ENCODE measurements at places on chromosomes 13 and 19. TPM values are rescaled to one million over a fixed set of nuclear protein-coding genes. Genes with fewer than 3 reads are reported as not detected.

CGB5 gene
- total RNA-seq, result not detected

KLK8 gene
- not detected for total RNA-seq

TPRX2 gene
- not detected for total RNA-seq

DCT gene
- 0.43 TPM for total RNA-seq

RAB3D gene
- total RNA-seq, result 15.4 TPM

KCNRG gene
- 1.4 TPM for total RNA-seq

LGALS7B gene
- total RNA-seq, result not detected

ADGRE2 gene
- total RNA-seq, result not detected

ITGBL1 gene
- total RNA-seq, result not detected

- no peak for DNase-seq
Observed at GRCh38 chr13:30924721-30925120, 7.7 kb upstream of the TEX26 start.

GRCh38 chr13:46475541-46475991 lies 77.4 kb upstream of the LRCH1 start:
- DNase-seq, result no peak

- no peak for DNase-seq
Observed at GRCh38 chr19:40701758-40702157, 11.3 kb upstream of the NUMBL start.

DNA sequence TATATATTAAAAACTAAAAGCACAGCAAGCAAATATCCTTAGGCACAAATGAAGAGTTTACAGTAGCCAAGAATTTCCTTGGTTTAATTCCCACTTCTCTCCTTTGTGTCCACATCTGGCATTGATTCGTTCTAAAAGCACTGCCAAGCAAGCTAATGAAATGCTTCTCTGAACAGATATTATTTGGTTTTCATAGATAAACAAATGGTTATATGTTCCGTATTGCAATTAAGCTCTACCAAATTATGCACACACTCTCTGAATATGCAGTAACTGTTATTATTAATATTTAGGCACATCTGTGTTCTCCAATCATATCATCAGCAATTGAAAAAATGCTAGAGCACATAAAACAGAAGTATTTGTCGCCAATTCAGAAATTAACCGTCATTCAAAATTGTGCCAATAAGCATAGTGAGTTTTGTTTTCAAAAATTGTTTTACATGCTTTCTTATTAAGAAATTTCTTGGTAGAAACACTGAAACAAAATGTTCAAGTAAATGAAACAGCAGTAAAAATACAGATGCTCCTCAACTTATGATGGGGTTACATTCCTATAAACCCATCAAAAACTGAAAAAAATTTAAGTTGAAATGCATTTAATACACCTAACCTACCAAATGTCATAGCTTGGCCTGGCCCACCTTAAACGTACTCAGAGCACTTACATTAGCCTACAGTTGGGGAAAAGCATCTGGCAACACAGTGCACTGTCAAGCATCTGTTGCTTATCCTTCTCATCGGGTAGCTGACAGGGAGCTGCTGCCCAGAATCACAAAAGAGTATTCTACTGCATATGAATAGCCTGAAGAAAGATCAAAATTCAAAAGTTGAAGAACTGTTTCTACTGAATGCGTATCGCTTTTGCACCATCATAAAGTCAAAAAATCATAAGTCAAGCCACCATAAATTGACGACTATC lies 2134.7 kb downstream of the PCDH9 start:
- DNase-seq, result no peak

GRCh38 chr13:45468635-45469034 lies 3.9 kb downstream of the COG3 start:
- no peak for DNase-seq

GRCh38 chr13:79352107-79352506 lies 53.9 kb downstream of the RBM26 start:
- no peak for DNase-seq

GRCh38 chr19:7506385-7507328 lies 9.2 kb upstream of the ZNF358 start:
- peak; percentile 64 for DNase-seq

DNA sequence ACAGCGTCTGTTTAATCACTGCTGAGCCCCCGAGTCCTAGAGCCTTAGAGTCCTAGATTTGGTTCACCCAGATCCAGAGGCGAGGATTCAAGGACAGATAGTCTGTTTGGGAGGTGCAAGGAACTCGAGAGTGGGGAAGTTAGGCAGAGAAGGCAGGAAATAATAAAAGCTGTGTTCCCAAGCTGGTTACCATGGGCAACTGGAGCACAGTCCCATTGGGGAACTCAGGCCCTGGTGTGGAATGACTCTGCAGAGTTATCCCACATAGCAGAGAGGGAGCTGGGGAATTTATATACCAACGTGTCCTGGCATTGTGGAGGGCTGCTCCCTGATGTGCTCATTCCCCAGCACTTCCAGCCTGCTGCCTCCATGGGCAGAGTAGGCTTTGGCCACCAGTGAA lies 9.7 kb downstream of the IGSF23 start:
- DNase-seq, result no peak

DNA sequence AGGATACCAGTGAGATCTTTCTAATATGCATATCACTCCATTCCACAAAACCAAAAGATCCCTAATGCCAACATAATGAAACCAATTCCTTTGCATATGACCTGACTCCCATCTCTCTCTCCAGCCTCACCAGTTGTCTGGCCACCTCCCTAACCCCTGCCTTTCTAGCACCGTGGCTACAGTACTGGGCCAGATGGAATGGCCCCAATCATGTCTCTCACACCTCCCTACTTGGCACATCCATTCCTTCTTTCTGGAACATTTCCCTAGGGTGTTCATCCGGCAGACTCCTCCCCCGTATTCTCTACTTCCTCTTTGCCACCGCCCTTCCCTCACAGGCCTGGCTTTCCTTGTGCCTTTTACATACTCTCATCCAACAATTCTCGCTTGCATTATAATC lies 62.0 kb downstream of the GPALPP1 start:
- no peak for DNase-seq

- DNase-seq, result no peak
Observed at GRCh38 chr13:102726430-102726829, 31.6 kb upstream of the METTL21C start.

DNA sequence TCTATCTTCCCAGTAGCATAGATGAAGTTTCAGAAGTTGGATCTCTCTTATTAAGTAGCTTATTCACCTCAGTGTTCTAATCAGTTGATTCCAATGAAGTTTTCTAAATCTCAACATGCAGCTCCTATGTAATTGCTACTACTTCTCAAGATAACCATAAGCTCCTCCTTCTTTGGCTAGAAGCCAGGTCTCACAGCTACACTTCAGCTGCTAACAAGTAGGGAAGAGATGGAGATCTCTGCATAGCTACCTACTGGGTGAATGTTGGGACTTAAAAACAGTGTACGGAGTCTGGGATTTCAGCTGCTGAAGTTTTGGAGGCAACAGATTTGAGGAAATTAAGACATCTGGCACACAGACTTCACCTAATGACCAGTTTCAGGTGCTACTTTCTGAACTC lies 661.0 kb downstream of the SLITRK1 start:
- DNase-seq, result no peak

DNA sequence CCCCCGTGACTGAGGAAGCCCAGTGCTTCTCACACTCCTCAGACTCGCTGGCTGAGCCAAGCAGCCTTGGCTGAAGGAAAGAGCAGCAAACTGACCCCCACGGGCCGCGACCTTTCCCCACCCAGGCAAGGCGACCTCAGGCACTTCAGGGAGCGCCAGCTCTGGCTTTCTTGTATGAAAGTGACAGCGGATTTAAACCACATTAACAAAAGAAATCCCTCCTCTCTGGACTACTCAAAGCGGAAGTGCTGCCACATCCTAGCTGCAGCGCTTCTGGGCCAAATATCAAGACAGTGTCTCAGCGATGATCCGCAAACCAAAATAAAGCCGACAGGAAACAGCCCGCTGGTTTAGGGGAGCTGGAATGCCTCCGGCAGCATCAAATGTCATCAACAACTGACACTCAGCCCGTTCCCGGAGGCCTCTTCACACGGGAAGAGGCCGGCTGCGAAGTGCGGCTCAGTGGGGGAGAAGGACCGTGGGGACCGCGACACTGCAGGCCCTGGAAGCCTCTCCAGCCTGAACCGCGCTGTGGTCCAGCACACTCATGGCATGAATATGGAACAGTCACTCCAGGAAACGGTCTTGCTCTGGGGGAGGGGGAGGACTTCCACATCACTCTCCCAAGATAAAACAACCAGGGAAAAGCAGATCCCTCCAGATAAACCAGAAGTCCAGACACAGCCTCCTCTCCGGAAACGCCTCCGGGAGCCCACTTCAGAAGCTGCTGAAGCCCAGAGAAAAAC lies 1.4 kb downstream of the RASA3 start:
- no peak for DNase-seq

GRCh38 chr19:461721-462551 lies 1.1 kb upstream of the SHC2 start:
- DNase-seq, result peak; percentile 35

- peak; percentile 7 for DNase-seq
Observed at GRCh38 chr19:36215276-36216123, 594 bp downstream of the ZNF146 start.

DNA sequence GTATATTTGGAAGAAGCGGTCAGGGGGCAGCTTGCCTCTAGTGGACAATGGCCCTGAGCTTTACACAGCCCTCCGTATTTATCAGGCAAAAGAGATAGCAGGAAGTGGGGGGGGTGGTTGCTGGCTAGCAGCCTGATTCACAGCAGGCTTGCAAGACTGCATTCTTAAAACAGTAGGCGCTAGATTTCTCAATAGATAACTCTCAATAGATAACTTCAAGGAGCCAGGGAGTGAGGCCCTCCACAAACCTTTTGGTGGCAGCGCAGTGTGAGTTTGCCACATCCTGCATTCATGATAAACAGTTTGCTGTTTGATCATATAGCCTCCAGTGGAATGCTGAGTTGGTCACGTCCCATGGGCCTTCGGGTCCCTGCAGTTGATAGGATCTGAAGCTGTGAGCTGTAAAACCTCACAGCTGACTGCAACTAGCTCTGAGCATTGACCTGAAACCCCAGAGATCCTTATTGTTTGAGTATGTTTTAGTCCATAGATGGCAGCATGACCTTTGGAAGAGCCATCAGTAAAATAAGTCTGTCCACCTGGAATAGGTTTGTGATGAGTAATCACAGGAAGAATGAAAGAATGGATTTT lies 12.2 kb downstream of the FPR3 start:
- DNase-seq, result no peak

Data from neural crest cell (in vitro differentiated cells).